BE2C (cell line): ENCODE measurements at places on chromosomes 1 and 21.

GRCh38 chr1:3902571-3903091, 2.6 kb upstream of the C1orf174 start:
- DNase-seq = no peak

GRCh38 chr1:8415526-8416278, 97.8 kb downstream of the SLC45A1 start:
- DNase-seq = no peak

DNA sequence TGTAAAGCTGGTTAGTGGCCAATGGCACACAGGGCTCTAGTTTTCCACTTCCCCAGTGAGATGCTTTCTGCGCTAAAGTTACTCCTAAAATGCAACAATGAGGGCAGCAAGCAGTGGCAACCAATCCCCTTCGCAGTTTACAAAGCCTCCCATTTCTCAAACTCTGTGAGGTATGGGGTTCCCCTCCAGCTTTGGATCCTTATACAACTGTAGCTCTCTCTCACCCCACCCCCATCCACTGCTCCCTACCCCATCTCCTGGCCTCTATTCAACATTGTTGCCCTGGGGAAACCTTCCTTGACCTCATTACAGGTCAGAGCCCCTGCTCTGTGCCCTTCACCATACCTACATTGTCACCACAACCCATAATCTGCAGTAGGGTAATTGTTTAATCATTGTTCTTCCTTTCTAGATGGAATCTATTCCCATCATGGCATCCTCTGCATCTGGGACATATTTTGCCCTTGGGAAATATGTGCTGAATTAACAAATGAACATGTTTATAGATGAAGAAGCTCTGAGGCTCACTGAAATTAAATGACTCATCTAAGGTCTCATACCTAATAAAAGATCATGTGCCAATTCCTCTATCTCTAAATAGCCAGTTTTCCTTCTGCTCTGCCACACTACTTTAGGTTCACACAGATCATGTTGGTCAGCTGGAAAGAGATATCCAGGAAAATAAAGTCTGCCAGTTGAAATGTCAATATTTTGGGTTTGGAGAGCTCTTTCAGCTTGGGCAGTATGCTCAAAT, 12.6 kb downstream of the KIAA0040 start:
- DNase-seq = no peak

DNA sequence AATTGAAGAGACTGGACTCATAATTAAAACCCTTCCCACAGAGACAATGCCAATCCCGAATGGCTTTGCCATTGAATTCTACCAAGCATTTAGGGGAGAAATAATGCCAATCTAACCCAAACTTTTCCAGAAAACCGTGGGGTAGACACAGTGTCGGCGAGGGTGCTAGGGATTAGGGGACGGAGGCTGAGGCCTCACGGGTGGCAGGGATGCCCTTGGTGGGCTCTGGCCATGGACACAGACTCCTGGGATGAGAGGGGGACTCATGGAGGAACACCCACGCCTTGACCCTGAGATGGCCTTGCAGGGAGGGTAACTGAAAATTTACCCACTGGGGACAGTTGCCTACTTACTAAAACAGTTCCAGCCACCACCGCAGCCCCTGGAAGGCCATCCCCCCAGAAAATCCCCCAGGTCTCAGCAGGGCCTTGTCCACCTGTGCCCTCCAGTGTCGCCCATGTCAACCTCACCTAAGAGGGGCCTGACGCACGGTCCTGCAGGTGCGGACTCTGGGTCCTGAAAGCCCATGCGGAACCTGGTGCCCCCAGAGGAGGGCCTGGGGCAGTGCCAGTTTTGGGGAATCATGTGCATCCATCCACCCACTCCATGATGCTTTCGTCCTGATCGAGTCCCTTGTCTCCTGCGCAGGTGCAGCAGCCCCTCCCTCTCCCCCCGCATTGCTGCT, 1.9 kb downstream of the KRTAP10-5 start:
- DNase-seq = no peak

DNA sequence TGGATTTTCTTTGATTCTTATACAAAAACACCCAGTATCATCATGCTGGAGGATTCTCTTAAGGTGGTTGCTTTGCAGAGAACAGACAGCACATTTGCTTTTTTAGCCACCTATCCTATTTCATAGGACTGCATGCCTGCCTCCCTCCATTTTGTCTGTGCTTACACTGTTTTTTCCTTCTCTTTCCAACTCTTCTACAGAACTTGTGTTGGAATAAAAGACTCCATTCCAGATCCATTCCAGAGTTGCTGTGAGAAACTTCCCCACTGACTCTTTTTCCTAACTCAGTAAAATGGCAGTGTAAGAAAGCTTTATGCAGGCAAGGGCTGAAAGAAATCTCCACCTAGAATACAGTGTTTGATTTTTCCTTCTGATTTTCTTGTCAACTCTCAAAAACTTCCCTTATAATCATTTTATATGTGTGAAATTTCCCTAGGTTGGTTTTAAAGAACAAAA, 5.2 kb upstream of the ARID1A start:
- no peak for DNase-seq

- no peak for DNase-seq
These were observed 50.2 kb upstream of the TACSTD2 start for GRCh38 chr1:58627221-58627620.

- DNase-seq = no peak
These were observed 230.3 kb downstream of the DNAH14 start for GRCh38 chr1:225159793-225160192.

DNA sequence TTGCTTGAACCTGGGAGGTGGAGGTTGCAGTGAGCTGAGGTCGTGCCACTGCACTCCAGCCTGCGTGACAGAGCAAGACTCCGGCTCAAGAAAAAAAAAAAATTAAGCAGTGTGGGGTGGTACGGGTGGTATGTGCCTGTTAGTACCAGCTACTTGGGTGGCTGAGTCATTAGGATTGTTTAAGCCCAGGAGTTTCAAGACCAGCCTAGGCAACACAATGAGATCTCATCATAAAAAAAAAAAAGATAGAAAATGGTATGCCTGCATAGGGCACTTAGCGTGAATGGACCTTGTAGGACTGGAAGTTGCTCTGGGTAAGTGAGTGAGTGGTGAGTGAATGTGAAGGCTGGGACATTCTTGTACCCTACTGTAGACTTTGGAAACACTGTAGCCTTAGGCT, 37.0 kb downstream of the TBCE start:
- no peak for DNase-seq

- no peak for DNase-seq
These were observed 658.5 kb downstream of the USP25 start for GRCh38 chr21:16388291-16388690.

DNA sequence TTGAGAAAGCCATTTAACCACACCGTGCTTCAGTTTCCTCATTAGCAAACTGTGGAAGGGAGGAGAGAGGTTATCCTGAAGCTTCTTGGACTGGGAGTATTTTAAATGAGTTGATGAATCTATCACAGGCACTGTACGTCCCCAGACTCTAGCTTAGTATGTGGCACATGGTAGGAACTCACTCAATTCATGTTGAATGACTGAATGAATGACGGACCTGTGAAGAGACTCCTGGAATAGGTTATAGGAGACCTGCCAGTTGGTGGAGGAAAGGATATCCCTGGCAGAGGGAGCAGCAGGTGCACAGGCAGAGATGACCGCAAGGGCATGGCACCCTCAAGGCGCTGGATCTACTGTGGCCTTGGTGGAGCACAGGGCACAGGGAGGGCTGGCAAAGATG, 118.5 kb downstream of the HMGB4 start:
- no peak for DNase-seq

- DNase-seq = no peak
These were observed 103.8 kb upstream of the ARHGEF16 start for GRCh38 chr1:3350506-3351261.
